ENCODE measurements at places on chromosomes 6 and 20.

GRCh38 chr6:65787787-65788186 lies 80.8 kb upstream of the EYS start:
- DNase-seq = no peak

- no peak for DNase-seq
Measured at GRCh38 chr6:103720393-103720792, 1139.3 kb downstream of the HACE1 start.

DNA sequence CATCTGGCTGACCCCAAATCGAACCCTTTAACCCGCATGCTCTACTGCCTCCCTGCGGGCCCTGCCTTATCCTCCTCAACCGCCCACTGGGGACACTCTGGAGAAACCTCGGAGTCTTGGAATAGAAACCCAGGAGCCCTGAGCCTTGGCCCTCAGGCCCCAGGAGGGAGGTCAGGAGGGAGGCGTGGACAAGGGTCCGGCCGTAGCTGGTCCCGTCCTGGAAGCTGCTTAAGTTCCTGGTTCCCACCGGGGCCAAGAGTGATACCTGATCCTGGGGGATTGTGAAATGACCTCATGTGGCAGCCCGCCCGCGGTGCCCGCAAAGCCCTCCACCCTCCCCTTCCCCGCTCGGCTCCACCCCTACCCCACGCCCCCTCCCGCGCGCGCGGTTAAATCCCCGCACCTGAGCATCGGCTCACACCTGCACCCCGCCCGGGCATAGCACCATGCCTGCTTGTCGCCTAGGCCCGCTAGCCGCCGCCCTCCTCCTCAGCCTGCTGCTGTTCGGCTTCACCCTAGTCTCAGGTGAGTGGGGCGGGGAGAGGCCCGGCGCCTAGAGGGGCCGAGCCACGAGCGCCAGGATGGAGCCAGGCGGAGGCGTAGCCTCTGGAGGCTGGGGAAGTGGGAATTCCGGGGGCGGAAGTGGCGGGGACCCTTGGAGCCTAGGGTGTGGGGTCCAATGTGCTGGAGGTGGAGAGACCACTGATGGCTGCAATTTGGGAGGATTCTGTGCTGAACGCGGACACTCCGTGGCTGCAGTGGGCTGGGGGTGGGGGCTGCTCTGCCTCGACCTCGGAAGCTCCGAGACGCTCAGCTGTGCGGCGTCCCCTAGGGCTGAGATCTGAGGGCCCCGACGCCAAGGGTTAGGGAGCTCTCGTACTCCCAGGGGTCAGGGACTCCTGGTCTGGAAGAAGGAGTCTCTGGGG lies at the start of gene WFDC2:
TSS of gene WFDC2 (plus strand) at position 418 of the 926 bp plus-strand sequence. CDS start at position 447, 29 bp downstream.
- DNase-seq = peak; percentile 20

- DNase-seq = no peak
Measured at GRCh38 chr20:44125332-44126127, 61.5 kb downstream of the JPH2 start.

DNA sequence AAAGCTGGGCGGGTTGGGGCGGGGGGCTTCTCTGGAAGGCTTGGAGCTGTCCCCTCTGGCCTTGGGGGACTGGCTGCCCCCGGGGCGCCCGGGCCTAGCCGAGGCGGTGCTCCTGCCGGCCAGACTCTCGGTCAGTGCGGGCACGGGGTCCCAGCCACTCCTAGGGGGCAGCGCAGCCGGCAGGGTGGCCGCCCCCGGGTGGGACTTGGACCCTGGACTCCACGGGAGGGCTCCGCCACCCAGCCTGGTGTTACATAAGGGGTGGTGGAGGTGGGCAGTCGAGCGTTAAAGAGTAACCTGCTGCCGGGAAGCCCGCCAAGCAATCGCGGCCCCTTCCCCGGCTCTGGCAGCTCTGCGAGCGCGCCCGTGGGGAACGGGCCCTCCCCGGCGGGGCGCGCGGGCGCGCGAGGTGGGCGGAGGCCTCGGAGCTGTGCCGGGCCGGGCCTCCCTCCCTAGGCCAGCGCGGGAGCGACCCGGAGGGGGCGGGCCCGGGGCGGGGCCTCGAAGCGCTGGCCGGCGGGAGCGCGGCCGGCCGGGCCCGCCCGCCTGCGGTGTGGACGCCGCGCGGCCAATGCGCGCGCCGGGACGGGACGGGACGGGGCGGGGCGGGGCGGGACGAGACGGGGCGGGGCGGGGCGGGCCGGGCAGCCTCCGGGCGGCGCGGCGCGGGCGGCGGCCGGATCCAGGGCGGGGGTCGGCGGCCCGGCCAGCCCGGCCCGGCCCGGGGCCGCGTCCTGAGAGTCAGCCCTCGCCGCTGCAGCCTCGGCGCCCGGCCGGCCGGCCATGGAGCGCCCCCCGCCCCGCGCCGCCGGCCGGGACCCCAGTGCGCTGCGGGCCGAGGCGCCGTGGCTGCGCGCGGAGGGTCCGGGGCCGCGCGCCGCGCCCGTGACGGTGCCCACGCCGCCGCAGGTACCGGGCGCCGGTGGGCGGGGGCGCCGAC lies at the start of gene SLC2A4RG:
TSS of gene SLC2A4RG (plus strand) at position 647 of the 940 bp plus-strand sequence. CDS start at position 784, 137 bp downstream.
- DNase-seq = peak; percentile 75
